CD4-positive, alpha-beta T cell treated with Interleukin-10 for 1 hour (primary cell): ENCODE measurements at places on chromosomes 5 and 9.

GRCh38 chr5:17893026-17893635, 258.9 kb downstream of the TAF11L14 start:
- no peak for DNase-seq

- no peak for DNase-seq
Measured at GRCh38 chr5:145118127-145118526, 717.0 kb downstream of the PRELID2 start.

DNA sequence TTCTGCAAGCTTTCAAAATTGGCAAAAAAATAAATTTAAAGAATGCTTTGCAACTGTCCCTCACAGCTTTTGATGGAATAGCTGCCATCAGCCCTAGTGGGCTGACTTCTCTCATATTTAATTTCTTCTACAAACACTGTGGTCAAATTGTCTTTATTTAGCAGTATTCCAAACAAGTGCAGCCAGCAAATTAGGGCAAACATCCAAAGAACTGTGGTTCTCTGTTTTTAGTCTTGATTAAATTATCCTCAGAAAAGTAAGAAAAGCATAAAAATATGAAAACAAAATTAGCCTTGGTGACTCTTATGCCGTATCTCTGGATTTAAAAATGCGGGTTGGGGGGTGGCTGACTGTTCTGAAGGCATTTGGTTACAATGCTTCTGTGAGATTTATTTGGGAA, 95.8 kb upstream of the RETREG1 start:
- no peak for DNase-seq

- DNase-seq, result no peak
Measured at GRCh38 chr5:115962565-115963402, 509 bp downstream of the LVRN start.

GRCh38 chr5:14143546-14143840, 351 bp downstream of the TRIO start:
- DNase-seq, result no peak

GRCh38 chr5:171413153-171413910, 6.1 kb upstream of the FGF18 start:
- DNase-seq, result no peak

GRCh38 chr9:113594484-113595299, 131.2 kb downstream of the RGS3 start:
- DNase-seq, result no peak

GRCh38 chr5:75055727-75056144, 3.4 kb upstream of the GCNT4 start:
- DNase-seq, result no peak

- no peak for DNase-seq
Measured at GRCh38 chr5:181088289-181088688, 42.7 kb downstream of the OR2V1 start.

GRCh38 chr5:37071901-37072581, 177.1 kb downstream of the CPLANE1 start:
- DNase-seq, result no peak

DNA sequence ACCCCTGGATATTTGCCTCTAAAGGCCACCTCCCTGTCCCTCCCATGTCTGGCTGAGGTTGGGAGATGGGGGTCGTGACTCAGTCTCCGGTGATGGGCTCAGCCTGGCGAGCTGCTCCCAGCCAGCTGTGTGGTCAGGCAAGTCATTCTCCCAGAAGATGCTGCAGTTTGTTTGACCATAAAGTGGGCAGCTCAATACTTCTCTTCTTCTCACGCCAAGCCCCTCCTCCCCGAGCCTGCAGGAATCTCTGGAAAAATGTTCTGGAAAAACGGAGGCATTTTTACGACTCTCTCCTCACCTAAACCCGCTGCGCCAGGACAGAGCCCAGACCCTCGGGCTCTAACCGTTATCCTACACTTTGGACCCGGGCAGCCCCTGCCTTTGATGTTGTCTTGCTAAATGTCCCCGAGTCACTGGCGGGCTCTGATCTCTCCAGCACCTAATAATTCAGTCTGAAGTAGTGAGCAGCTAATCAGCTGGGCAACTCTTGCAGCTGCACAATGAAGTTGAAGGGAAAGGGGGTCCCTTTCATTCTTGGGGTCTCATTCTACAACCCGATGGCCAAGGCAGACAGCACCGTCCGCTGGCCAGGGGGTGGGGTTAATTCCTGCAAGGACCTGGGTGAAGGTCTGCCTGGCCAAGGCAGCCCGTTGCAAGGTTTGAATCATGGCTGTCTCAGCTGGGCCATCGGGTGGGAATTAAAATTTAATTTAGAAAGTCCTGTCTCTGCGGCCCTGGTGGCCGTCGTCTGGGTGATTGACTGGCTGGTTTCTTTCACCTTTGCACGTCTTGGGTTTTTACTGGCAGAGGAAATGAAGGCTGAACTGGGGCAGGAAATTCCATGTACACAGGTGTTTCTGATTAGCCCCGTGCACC, 12.3 kb downstream of the DCANP1 start:
- no peak for DNase-seq

- no peak for DNase-seq
Measured at GRCh38 chr9:91143162-91143561, 218.6 kb downstream of the AUH start.
